ENCODE measurements at places on chromosomes 12 and 14.

DNA sequence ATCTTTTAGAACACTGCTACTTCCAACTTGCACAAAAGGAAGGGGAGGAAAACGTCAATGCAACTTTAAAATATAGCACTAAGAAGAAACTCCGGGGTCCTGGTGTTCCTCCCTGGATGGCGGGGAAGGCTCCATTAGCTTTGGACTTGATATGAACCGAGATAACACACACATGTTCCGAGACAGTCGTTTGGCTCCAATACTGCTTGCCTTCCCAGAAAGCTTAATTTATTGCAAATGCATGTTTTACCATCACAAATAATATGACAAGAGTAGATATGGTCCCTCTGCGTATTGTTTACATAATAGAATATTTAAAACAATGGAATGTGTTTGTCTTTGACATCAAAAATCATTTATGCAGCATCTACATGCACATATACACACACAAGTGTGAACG, 87.6 kb upstream of the CLMN start:
- DNase-seq = no peak

DNA sequence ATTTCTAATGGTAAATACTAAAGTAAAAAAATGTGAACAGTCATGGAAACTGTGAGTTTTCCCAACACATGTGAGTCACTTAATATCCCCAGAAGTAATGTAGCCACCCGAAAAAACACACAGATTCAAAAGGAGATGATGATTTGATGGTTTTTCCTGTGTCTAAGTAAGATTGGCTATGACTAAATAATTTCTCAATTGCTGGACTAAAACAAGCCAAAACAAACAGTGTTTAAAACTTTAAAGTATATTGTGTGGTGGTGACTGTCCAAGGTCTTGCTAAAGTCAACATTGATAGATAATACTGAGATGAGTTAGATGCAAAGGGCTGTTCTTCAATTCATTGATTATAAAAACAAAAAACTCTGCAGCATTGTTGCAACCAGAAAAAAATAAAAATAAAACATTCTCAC, 89.6 kb upstream of the SOX5 start:
- DNase-seq = peak; percentile 88

GRCh38 chr14:99323603-99324185, 51.7 kb upstream of the BCL11B start:
- DNase-seq = no peak

- DNase-seq = no peak
Measured at GRCh38 chr12:5817246-5817645, 127.8 kb downstream of the ANO2 start.

DNA sequence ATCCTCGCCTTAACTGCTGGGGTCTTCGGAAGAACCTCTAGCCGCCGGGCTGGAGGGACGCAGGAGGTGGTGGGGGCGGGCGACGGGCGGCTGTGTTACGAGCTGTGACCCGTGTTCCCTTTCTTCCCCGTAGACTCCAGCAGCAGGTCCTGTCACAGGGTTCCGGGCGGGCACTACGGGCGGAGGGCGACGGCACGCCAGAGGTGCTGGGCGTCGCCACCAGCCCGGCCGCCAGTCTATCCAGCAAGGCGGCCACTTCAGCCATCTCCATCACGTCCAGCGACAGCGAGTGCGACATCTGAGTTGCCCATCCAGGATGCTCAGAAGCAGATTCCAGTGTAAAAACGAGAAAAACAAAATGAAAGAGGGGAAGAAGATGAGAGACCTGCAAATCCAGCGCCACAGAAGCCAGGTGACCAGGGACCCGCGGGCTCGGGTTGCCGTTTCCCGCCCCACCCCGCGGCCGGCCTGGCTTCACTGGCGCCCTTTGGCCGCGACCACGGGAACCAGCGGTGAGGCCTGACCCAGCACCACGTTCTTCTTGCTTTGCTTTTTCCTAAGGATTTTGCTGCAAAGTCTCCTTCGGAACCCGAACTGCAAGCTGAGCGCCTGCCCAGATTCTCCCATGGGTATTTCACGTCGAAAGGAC, 2.1 kb downstream of the SIX6 start:
- no peak for DNase-seq

DNA sequence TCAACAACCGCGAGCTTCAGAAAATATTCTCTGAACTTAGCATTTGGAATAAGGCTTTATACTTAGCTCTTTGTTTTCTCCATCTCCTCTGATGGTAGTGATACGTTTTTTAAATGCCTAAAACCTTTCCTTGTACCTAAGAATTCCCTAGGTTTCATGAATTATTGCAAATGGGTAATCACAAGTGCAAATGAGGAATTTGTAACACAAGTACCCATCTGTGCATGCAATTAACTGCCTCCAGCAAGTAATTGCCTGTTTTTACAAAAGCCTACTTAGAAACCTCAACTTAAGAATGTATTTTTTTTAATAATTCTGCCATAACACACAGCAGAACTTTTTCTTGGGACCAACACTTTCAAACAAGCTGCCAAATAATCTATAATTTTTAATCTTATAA, 149.2 kb downstream of the PHLDA1 start:
- no peak for DNase-seq

GRCh38 chr12:57736741-57737466, 1.6 kb downstream of the AGAP2 start:
- no peak for DNase-seq

GRCh38 chr12:1815108-1815507, 5.3 kb upstream of the LRTM2 start:
- DNase-seq = no peak
